ENCODE measurements at places on chromosomes 13 and 19.

DNA sequence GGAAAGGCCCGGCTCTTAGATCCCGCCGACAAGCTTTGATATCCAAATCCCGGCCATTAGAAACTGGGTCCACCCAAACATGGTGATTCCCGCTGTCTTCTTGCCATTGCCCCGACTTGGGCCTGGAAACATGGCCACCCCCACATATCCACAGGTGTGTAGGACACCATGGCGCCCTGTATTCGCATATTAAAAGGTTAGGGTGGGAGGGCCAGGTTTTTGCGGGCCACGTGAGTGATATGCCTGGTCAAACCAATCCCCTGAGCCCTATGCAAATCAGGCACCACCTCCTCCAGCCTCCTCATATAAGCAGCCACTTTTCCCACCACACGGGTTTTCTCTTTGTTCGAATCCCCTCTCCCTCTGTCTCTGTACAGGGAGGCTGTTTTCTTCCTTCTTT, 766.4 kb downstream of the UQCRFS1 start:
- DNase-seq, result no peak

GRCh38 chr13:110062077-110062776, 244.7 kb downstream of the COL4A1 start:
- no peak for DNase-seq

DNA sequence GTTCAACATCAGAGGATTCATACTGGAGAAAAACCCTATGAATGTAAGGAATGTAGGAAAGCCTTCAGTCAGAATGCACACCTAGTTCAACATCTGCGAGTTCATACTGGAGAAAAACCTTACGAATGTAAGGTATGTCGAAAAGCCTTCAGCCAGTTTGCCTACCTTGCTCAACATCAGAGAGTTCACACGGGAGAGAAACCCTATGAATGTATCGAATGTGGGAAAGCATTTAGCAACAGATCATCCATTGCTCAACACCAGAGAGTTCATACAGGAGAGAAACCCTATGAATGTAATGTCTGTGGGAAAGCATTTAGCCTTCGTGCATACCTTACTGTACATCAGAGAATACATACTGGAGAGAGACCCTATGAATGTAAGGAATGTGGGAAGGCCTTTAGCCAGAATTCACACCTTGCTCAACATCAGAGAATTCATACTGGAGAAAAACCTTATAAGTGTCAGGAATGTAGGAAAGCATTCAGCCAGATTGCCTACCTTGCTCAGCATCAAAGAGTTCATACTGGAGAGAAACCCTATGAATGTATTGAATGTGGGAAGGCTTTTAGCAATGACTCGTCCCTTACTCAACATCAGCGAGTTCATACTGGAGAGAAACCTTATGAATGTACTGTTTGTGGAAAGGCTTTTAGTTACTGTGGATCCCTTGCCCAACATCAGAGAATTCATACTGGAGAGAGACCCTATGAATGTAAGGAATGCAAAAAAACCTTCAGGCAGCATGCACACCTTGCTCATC, 15.4 kb downstream of the ZNF570 start:
- DNase-seq, result no peak

- DNase-seq, result peak; percentile 51
Measured at GRCh38 chr13:109743706-109744453, 42.5 kb downstream of the IRS2 start.

- no peak for DNase-seq
Measured at GRCh38 chr13:110418944-110419343, 111.9 kb downstream of the COL4A2 start.

- DNase-seq, result no peak
Measured at GRCh38 chr13:35889560-35889959, 241.6 kb downstream of the DCLK1 start.

DNA sequence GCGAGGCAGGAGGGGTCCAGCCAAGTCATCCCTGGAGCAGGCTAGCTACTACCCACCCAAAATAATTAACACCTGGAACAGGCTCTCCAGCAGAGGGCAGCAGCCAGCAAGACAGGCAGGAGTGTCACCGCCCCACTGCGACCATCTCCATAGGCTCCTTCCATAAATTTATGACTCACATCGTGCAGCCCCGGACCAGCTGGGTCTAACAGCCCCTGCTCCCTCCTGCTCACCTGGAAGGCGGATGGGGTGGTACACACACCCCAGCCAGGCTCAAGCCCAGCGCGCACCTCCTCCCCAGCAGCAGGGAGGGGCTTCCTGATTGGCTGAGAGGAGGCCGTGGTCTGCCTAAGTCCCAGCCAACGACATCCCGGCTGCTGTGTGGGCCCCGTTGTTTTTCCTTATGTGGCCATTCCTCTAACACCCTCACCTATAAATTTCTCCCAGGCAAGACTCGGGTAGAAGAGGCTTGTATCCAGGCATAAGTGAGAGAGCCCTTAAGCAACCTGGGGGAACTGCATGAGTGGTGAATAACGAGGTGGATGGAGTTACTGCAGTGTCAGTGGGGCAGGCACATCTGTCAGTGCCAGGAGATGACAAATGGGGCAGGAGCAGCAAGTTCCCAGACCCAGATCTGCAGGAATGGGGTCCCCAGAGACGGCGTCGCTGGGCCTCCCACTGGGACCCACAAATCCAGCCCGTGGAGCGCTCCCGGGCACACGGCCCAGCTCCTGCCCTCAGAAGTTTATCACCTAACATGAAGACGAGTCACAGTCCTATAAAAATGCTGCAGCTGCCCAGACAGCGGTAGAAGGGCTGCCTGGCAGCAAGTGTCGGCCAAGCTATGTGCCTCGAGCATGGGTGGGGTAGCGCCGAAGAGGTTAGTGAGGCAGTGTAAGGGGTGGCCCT, 43.1 kb downstream of the CEBPG start:
- peak; percentile 83 for DNase-seq

GRCh38 chr19:11092181-11092538, 2.9 kb downstream of the LDLR start:
- no peak for DNase-seq

GRCh38 chr13:113879017-113879416, 15.1 kb upstream of the GAS6 start:
- no peak for DNase-seq

DNA sequence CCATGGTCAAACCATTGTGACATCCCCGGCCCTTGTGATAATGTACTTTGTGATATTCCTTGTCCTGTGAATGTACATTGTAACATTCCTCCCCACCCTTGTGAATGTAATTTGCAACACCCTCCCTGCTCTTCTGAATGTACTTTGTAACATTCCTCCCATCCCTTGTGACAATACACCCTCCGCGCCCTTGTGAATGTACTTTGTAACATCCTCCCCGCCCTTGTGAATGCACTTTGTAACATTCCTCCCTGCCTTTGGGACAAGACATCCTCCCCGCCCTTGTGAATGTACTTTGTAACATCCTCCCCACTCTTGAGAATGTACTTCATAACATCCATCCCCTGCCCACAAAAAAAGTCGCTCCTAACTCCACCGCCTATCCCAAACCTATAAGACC, 17.1 kb downstream of the ZNF846 start:
- DNase-seq, result no peak

- DNase-seq, result no peak
Measured at GRCh38 chr19:2512523-2513431, 36.9 kb downstream of the GADD45B start.

- no peak for DNase-seq
Measured at GRCh38 chr13:41622432-41623429, 165.4 kb downstream of the RGCC start.

GRCh38 chr19:17688853-17689595, 870 bp upstream of the UNC13A start:
- no peak for DNase-seq

DNA sequence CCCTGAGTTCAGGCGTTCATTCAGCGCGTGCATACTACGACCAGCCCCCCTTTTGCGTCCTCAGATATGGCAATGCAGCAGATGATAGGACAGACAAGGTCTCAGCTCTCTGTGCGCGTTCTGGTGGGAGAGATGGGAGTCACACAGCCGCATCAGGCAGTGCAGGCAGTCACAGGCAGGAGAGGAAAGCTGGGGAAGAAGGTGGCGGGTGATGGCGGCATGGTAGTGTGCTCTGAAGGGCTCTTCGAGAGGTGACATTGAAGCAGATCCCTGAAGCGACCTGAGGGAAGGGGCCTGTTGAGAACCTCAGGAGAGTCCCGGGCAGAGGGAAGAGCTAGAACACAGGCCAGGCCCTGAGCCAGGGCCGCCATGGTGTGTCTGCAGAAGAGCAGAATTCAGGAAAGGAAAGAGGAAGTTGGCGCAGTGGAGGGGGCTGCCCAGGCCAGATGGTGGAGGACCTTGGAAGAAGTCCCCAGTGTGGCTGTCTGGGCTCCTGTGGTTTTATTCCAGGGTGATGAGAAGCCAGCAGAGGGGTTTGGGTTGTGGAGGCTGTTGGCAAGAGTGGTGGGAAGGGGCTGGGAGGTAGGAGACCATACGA, 3.5 kb downstream of the USF2 start:
- no peak for DNase-seq

- DNase-seq, result no peak
Measured at GRCh38 chr13:88369866-88370265, 698.7 kb downstream of the SLITRK5 start.
